ENCODE measurements at places on chromosomes 4 and X.

- DNase-seq = no peak
Observed at GRCh38 chr4:186485561-186486062, 69.8 kb downstream of the MTNR1A start.

DNA sequence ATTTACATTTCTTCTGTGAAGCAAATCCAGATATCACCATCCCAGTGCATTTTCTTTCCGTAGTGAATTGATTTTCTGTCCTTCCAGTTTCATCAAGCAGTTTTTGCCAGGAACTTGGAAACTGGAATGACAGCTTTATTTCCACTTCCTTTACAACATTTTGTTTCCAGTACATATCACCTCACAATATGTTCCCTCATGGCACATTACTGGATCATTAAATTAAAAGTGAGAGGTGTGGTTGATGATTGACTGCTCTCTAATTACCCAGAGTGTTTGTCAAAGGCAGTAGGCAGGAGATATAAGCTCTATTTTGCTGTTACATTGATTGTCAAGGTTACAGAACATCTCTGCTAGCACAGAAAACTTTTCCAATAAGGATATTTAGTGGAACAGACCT is 22.3 kb upstream of the ACE2 start:
- no peak for DNase-seq

DNA sequence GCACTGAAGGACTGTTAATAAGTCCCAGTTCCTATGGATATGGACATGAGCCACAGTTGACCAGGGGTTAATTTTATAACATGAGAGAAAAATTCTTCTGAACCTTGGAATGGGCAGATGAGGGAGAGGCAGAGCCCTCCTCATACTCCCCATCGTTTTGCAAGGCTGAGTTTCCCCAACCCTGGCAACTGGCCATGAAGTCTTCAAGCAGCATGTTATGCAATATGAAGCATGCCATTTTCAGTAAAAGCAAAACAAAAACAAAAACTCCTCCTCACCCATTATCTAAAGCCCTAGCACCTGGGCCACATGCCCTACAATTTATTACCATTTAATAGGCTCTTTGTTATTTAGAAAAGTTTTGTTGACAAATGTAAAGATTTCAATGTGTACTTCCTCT is 64.5 kb downstream of the GPC4 start:
- no peak for DNase-seq

DNA sequence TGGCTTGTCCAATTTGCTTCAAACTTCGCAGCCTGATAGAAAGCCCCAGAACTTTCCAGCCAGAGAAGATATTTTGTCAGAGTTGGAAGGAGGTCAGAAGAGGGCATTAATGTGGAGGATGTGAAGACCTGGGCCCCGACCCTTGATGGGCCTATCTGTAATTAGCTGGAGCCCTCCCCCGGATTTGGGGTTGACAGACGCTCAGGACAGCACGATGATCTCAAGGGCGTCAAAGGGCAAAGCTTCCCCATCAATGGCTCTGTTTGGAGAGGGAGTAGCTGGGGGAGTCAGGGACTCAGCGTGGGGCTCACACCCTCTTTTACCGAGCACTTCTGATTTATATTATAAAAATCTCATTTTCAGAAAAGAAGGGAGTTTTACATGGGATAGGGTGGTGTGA is 59.0 kb upstream of the PPP2R3B start:
- no peak for DNase-seq

GRCh38 chrX:70592091-70592490 is 147.5 kb downstream of the DLG3 start:
- no peak for DNase-seq

- no peak for DNase-seq
Observed at GRCh38 chr4:16597443-16597842, 301.0 kb downstream of the LDB2 start.

DNA sequence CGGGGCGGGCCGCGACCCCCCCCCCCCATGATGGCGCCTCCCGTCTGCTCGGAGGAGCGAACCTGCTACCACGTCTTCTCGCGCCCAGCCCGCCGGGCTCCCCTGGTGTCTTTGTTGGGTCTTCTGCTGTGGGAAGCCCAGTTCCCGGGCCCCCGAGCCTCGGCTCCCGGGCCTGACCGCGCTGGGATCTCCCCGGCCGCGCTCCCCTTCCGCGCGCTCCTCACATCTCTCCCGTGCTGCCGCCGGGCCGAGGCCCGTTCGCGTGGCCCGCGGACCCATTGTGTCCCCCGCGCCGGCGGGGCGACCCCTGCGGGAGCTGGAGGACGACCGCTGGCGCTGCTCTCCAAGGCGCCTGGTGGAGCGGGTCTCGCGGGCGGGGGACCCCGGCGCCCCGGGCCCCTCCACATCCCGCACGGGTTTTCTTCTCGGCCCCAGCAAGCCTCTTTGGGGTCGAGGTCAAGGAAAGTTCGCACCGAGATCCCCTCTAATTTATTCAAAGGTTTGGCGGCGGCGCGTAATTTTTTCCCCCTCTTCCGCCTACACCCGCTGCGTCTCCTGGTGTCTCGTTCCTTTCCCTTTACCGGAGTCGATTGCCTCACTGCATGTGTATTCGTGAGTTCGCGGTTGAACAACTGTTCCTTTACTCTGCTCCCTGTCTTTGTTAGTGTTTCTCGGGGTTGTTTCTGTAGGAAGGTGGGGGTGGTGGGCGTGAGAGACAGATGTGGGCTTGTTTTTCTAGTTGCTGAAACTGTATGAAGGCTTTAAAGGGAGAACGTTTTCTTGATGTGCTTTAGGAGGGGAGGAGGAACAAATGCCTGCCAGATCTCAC is 770 bp downstream of the SMAD1 start:
- no peak for DNase-seq
